ENCODE measurements at places on chromosomes 1 and 21.

- no peak for DNase-seq
These were observed 35.3 kb upstream of the FCER1A start for GRCh38 chr1:159266832-159267231.

- DNase-seq = no peak
These were observed 203.8 kb downstream of the RWDD3 start for GRCh38 chr1:95437781-95438180.

- no peak for DNase-seq
These were observed 44.0 kb downstream of the IGSF21 start for GRCh38 chr1:18151436-18152122.

DNA sequence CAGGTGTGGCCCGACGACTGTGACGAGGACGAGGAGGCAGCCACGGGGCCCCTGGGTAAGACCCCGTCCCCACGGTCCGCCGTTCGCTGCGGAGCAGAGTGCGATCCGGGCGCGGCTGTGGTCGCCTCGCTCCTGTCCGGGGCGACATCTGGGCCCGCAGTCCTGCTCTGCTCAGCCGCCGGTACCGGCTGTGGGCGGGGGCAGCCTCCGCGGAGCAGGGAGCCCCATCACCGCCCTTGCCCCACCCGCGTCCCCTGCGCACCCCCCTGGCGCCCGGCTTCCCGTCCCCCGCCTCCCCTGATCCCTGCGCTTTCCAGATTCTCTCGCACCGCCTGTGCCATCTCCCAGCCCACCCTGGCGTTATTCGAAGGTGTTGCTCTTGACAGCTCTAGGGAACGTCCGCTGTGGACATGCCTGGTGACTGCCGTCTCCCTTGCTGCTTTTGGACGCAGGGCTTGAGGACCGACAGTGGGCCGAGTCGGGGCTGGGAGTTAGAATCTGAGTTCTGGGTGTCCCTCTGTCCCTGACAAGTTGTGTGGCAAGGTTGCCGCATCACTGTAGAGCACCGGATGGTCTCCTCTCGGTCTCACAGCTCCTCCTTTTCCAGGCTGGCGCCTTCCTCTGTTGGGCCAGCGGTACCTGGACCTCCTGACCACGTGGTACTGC lies 596 bp downstream of the TOR3A start:
- peak; percentile 42 for DNase-seq

DNA sequence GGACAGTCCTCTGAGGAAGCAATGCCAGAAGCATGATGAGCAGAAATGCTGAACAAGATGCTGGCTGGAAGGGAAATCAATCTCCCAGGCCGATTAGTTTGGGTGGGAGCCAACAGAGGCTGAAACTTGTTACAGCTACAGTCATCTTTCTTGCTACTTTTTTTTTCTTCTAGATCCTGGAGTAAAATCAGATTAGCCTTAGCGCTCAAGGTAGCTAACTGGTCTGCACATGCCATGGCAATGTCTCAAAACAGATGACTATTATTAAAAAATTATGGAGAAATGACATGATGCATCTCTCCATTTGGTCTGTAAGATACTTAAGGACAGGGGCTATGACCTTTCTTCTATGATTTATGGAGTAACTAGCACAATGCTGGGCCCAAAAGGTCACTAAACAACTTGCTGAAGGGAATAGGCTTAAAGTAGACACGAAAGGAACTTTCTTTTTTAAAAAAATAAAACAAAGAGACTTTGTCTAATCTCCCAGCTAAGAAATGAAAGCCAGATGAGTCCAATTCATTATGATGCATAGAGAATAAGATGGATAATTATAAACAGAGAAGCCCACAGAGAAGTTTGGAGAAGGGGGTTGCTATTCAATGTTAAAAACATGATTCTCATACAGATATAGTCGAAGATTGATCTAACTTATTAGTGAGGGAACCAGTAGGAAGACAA lies 42.5 kb downstream of the UTP25 start:
- no peak for DNase-seq

GRCh38 chr1:221098471-221099405 lies 219.5 kb downstream of the HLX start:
- no peak for DNase-seq

GRCh38 chr21:38310646-38311485 lies 54.1 kb downstream of the KCNJ15 start:
- DNase-seq = peak; percentile 92

Measured in NCI-H1092 (cell line).